Pulmonary artery endothelial cell (primary cell): ENCODE measurements at places on chromosomes 6 and 20. TPM values are rescaled to one million over a fixed set of nuclear protein-coding genes. Genes with fewer than 3 reads are reported as not detected.

SLPI gene
- 0.18 TPM in 1 of 2 replicates, not detected in the other for total RNA-seq

RSPH3 gene
- total RNA-seq: 1.5 and 1.6 TPM in 2 replicates

APOBEC2 gene
- total RNA-seq: not detected in 2 replicates

SPDEF gene
- 0.11 TPM in 1 of 2 replicates, not detected in the other for total RNA-seq

CASS4 gene
- total RNA-seq: 0.07 TPM in 1 of 2 replicates, not detected in the other

OPRM1 gene
- total RNA-seq: not detected in 2 replicates

DEFB132 gene
- total RNA-seq: not detected in 2 replicates

ZBTB46 gene
- total RNA-seq: 7.2 and 13.0 TPM in 2 replicates

PTK6 gene
- 0.07 and 0.13 TPM in 2 replicates for total RNA-seq

CPNE5 gene
- 6.9 and 7.5 TPM in 2 replicates for total RNA-seq

RAD21L1 gene
- 0.14 and 0.26 TPM in 2 replicates for total RNA-seq

C20orf144 gene
- total RNA-seq: under 0.01 and 0.11 TPM in 2 replicates

OTOR gene
- total RNA-seq: not detected in 2 replicates

VGLL2 gene
- not detected in 2 replicates for total RNA-seq

TXLNB gene
- total RNA-seq: 0.07 and 0.21 TPM in 2 replicates

TM9SF4 gene
- total RNA-seq: 24.4 and 32.5 TPM in 2 replicates

TBXT gene
- not detected in 2 replicates for total RNA-seq

RGS17 gene
- 1.5 and 6.1 TPM in 2 replicates for total RNA-seq

RSPH4A gene
- 0.04 and 0.13 TPM in 2 replicates for total RNA-seq

DPPA5 gene
- not detected in 2 replicates for total RNA-seq

KLHDC3 gene
- 123 and 148 TPM in 2 replicates for total RNA-seq

PPP1R14C gene
- 0.04 TPM in 1 of 2 replicates, not detected in the other for total RNA-seq

GPR6 gene
- total RNA-seq: not detected in 2 replicates

TSPO2 gene
- not detected in 2 replicates for total RNA-seq

ZSCAN31 gene
- total RNA-seq: 10.6 and 19.7 TPM in 2 replicates

BPIFA1 gene
- not detected in 2 replicates for total RNA-seq

TCP11 gene
- total RNA-seq: 0.13 and 0.18 TPM in 2 replicates

RBCK1 gene
- 74.0 and 74.6 TPM in 2 replicates for total RNA-seq

FOXC1 gene
- total RNA-seq: 12.6 and 13.8 TPM in 2 replicates

POM121L2 gene
- total RNA-seq: not detected in 2 replicates

REM1 gene
- 0.32 TPM in 1 of 2 replicates, not detected in the other for total RNA-seq

CYB5R4 gene
- total RNA-seq: 4.4 and 8.6 TPM in 2 replicates

RBM24 gene
- total RNA-seq: 0.74 and 2.5 TPM in 2 replicates

MED20 gene
- 31.0 and 50.1 TPM in 2 replicates for total RNA-seq

FAM162B gene
- total RNA-seq: 0.07 and 0.35 TPM in 2 replicates

GHRH gene
- not detected in 2 replicates for total RNA-seq

SLC17A1 gene
- total RNA-seq: not detected in 2 replicates

THEMIS gene
- not detected in 2 replicates for total RNA-seq

VSX1 gene
- total RNA-seq: not detected in 2 replicates

TJAP1 gene
- total RNA-seq: 8.9 and 9.2 TPM in 2 replicates

BMP2 gene
- total RNA-seq: 16.1 and 24.2 TPM in 2 replicates

GFRA4 gene
- total RNA-seq: not detected in 2 replicates

BTNL2 gene
- total RNA-seq: not detected in 2 replicates

ACTL10 gene
- total RNA-seq: 1.9 and 4.2 TPM in 2 replicates

CEP85L gene
- total RNA-seq: 9.1 and 13.6 TPM in 2 replicates

PRPH2 gene
- 0.13 and 0.21 TPM in 2 replicates for total RNA-seq

PM20D2 gene
- total RNA-seq: 14.3 and 23.2 TPM in 2 replicates

SCGN gene
- not detected in 2 replicates for total RNA-seq

ZNF831 gene
- total RNA-seq: not detected in 2 replicates

KCNQ5 gene
- total RNA-seq: 0.21 TPM in 1 of 2 replicates, not detected in the other

PIGT gene
- 22.1 and 22.8 TPM in 2 replicates for total RNA-seq

MOCS1 gene
- total RNA-seq: 12.4 and 13.5 TPM in 2 replicates

IP6K3 gene
- not detected in 2 replicates for total RNA-seq

CRISP3 gene
- not detected in 2 replicates for total RNA-seq

PLAGL1 gene
- 8.8 and 19.7 TPM in 2 replicates for total RNA-seq

SOX4 gene
- 57.8 and 61.7 TPM in 2 replicates for total RNA-seq

BPIFB4 gene
- not detected in 2 replicates for total RNA-seq

UCKL1 gene
- total RNA-seq: 28.9 and 30.4 TPM in 2 replicates

HFE gene
- 3.3 and 9.6 TPM in 2 replicates for total RNA-seq

TP53TG5 gene
- not detected in 2 replicates for total RNA-seq
